K562 (cell line): ENCODE measurements at places on chromosomes 11 and 22. TPM values are rescaled to one million over a fixed set of nuclear protein-coding genes. Genes with fewer than 3 reads are reported as not detected.

Gene ARRB1
- 24.2 and 30.6 TPM in 2 replicates for polyA plus RNA-seq

Gene OR6A2
- polyA plus RNA-seq: 0.05 and 0.11 TPM in 2 replicates

Gene EFEMP2
- polyA plus RNA-seq: 2.9 TPM in 2 replicates

Gene CYB5R3
- 37.6 and 45.0 TPM in 2 replicates for polyA plus RNA-seq

Gene MYBPC3
- polyA plus RNA-seq: 0.01 TPM in 1 of 2 replicates, not detected in the other

Gene SLC5A4
- polyA plus RNA-seq: 0.22 TPM in 1 of 2 replicates, not detected in the other

Gene TNKS1BP1
- polyA plus RNA-seq: 19.5 and 23.8 TPM in 2 replicates

Gene BIK
- polyA plus RNA-seq: 0.23 and 0.28 TPM in 2 replicates

Gene MGAT3
- 6.0 and 7.0 TPM in 2 replicates for polyA plus RNA-seq

Gene DDI1
- polyA plus RNA-seq: not detected in 2 replicates

Gene TRIM22
- polyA plus RNA-seq: 0.09 TPM in 1 of 2 replicates, not detected in the other

Gene INPP5J
- polyA plus RNA-seq: 5.4 and 6.0 TPM in 2 replicates

Gene MOV10L1
- polyA plus RNA-seq: 0.15 and 0.85 TPM in 2 replicates

Gene KCNE3
- polyA plus RNA-seq: 8.7 and 9.9 TPM in 2 replicates

Gene KRTAP5-10
- not detected in 2 replicates for polyA plus RNA-seq

Gene MRGPRX4
- polyA plus RNA-seq: not detected in 2 replicates

Gene OR52J3
- polyA plus RNA-seq: not detected in 2 replicates

Gene TMEM121B
- not detected in 2 replicates for polyA plus RNA-seq

Gene TYR
- polyA plus RNA-seq: not detected in 2 replicates

Gene OR56B1
- not detected in 2 replicates for polyA plus RNA-seq
